Brain microvascular endothelial cell (primary cell): ENCODE measurements at places on chromosomes 13 and 19.
A peak's percentile ranks its signal among the peaks of the same experiment; 100 is the strongest.

GRCh38 chr13:48125794-48126228 lies 30.9 kb upstream of the MED4 start:
- DNase-seq: no peak

GRCh38 chr13:36163809-36164308 lies 32.7 kb upstream of the DCLK1 start:
- peak; percentile 95 for DNase-seq

DNA sequence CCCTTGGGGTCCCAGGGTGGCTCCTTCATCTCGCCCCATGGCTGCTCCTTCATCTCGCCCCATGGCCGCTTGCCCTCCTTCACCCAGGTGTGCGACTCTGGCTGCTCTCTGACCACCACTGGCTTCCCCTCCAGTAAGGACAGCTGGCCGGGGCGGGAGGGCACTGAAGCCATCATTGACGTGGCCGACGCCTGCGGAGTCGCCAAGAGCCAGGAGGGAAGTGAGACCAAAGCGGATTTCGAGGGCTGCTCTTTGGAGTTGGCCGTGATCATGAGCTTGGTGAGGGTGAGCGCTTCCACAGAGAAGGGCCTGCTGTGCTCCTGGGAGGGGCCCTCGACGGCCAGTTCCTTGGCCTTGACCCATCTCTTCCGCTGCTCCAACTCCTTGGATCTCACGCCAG lies 4.0 kb upstream of the COX6B2 start:
- DNase-seq: no peak

DNA sequence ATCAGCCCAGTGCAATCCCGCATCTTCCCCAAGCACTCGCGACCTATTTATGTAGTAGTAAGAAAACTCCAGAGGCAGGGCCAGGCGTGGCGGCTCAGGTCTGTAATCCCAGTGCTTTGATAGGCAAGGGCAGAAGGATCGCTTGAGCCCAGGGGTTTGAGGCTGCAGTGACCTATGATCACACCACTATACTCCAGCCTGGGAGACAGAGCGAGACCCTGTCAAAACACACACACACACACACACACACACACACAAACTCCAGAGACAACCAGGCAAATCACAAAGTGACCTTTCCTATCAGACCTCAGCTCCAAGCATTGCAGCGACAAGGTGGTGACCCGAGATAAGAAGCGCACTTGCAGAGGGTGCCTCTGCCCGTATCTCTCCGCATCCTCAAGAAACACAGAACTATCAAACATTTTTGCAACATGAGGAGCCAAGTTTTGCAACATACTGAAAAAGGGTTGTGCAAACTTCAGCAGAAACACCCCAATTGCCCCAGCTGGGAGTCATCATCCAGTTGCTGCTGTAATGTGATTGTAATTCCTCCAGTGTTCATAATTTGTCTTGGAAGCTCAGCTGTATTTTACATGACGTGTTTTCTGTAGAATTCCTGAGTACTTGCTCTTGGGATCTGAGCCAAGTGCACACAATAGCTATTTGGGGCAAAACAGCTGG lies 8.7 kb upstream of the KLF2 start:
- peak; percentile 93 for DNase-seq

- no peak for DNase-seq
These were observed 4.2 kb downstream of the SLC7A9 start for GRCh38 chr19:32865326-32865725.

GRCh38 chr13:70043685-70044084 lies 63.9 kb upstream of the ATXN8OS start:
- no peak for DNase-seq

DNA sequence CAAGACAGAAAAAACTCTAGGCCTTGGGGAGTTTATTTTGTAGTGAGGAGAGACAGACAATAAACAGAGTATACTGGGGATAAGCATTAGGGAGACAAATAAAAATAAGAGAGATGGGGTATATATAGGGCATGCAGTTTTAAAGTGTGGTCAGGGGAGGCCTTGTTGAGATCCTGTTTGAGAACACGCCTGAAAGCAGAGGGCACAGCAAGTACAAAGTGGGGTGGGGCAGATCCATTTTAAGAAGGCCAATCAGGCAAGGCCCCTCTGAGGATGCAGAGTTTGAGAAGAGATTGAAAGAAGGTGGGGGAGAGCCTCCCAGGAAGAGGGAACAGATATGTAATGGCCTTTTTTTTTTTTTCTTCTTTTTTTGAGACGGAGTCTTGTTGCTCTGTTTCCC lies 2.1 kb downstream of the PPP2R1A start:
- no peak for DNase-seq

GRCh38 chr19:39542206-39542605 lies 2.2 kb upstream of the EID2 start:
- no peak for DNase-seq

- DNase-seq: peak; percentile 73
These were observed 5.7 kb upstream of the FOXO1 start for GRCh38 chr13:40671956-40672764.

DNA sequence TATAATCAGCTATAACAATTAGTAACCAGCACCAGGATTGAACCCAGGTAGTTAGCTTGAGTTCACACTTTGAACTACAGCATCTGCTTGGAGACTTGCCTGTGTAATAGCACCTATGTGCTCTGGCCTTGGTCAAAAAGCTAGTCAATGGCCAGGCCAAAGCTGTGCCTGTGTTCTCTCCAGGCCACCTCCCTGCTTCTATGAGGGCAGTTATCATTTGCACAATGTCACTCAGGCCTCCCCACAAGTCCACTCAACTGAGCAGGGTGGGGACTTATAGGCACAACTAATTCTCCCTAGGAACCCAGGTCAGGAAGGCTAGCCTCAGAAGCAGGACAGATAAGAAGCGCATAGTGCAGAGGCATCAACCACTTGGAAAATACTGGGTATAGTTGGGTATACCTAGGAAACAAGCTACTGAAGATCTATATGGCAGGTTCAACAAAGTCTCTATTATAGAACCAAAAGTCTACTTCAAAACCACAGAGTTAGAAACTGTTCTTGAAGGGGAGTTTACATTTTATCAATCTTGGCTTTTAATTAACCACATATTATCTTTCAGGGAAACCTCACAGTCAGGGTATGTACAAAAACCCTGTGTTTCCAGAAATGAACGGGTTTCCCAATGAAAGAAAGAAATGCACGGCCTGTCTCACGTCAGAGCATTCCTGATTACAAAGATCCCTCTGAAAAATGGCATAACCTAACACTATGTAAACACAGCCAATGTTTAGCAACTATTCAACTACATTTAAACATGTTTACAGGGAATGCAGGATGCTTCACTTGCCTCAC lies 140.9 kb downstream of the ABCC4 start:
- DNase-seq: no peak

DNA sequence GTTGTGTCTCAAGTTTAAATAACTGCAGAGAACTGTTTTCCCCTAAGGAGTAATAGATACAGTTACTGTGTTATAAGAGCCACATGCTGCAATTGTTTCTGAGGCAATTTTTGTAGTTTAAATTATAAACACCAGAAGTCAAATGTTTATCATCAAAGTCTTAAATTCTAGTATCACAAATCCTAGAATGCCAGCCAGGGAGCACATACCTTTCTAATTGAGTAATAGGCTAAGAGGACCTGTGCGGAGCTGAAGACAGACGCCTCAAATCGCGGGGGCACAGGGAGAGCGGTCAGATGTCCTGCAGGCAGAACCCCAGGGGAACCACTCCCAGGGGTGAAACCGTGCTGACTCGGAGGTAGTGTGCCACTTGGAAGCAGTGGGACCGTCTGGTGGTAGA lies 65.2 kb upstream of the TNFRSF19 start:
- DNase-seq: peak; percentile 65

- no peak for DNase-seq
These were observed 151.7 kb upstream of the TSHZ3 start for GRCh38 chr19:31500946-31501345.

DNA sequence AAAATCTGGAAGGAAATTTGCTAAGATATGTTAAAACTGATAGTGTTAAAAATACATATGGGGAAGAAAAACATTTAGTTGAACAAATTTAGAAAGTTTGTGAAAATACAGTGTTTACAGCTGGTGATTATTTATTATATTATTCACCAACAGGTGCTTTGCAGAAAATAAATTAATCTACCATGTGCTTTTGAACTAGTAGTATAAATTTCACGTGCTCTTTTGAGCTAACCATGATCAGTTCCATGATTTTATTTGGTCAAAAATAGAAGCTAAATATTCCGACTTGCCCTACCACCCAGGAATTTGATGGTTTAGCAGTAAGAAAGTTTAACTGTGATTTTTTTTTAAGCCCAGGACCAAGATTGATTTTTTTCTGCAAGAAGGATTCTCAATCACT lies 113.3 kb downstream of the SPRY2 start:
- no peak for DNase-seq

GRCh38 chr13:71876648-71877255 lies 9.7 kb upstream of the DACH1 start:
- DNase-seq: no peak

DNA sequence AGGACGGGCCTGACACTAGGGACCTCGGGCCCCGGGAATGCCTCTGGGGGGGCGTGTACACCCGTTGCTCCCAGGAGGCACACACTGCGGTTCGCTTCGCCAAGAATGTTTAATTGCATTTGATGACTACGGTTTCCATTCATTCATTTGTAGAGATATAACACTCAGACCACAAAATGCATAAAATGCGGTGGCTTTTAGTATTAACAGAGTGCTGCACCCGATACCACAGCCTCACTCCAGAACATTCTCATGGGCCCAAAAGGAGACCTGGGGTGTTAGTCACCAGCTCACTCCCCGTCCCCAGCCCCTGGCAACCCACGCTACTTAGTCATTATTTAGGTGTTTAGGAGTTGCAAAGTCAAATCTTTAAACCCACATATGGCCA lies 21.8 kb downstream of the HCN2 start:
- peak; percentile 98 for DNase-seq

DNA sequence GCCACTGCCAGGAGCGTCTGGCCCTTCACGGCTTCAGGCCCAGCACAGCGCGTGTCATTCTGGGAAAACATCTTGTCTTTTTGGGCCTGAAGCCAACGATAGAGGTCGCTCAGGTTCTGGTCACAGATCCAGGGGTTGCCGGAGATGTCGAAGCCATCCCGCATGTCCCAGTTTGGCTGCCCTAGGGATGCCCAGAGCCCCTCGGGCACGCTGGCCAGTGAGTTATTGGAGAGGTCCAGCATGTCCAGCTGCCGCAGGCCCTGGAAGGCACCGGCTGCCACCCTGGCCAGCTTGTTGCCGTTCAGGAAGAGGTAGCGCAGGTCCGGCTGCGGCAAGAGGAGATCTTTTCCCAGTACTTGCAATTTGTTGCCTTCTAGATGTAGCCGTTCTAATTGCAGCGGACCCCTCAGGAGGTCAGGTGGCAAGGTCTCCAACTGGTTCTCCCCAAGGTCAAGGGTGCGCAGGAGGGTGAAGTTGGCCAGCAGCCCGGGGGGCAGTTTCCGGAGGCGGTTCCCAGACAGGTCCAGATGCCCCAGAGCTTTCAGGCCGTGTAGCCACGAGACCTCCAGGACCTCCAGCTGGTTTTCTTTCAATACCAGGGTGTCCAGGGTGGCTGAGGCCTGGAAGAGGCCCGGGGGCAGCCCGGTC lies 1.8 kb downstream of the LRG1 start:
- DNase-seq: no peak

GRCh38 chr13:110546926-110547325 lies 14.6 kb downstream of the RAB20 start:
- peak; percentile 98 for DNase-seq

DNA sequence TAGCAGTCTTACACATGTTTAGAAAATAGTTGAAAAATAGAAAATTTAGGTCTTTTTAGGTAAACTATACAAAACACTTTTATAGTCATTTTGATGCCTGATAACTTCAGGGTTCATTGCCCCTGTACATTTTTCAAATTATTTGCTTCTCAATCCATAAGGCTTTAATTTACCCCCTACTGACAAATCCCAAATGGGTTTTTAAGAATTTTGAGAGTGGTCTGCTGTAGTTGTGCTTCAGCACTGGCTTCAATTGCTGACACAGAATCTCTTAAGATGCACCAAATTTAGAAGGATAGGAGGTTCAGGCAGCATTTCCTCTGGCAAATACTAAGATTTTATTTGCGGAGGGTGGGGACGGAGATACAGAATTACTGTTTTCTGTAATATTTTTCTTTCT lies 89.4 kb downstream of the PCCA start:
- DNase-seq: no peak

DNA sequence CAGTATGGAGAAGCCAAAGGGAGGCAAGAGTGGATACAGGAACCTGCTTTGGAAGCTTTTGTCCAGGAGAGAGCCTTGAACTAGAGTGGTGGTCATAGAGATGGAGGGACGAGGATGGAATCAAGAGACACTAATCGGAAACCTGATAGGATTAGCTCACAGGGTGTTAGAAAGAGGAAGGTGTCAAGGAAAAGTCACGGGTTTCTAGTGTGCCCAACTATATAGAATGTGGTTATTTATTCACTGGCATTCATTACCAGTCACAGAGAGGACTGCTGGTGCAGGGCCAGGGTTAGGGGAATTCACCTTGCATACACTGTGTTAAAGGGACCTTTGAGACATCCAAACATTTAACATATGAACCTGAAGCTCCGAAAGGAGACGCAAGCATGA lies 43.4 kb upstream of the URAD start:
- DNase-seq: no peak

DNA sequence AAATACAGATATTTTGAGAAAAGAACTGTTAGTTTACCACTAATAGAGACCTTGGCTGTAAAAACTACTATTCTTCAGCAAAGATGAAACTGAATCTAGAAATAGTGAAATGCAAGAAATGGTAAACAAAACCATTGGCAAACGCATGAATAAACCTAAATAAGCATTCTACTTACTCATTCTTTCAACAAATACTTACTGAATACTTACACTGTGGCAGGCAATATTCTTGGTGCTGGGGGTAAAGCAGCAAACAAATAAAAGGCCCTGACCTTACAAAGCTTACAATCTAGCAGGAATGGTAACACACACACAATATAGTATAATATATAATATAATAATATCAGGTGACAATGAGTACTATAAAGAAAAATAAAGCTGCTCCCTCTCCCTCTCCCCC lies 38.7 kb downstream of the KATNAL1 start:
- DNase-seq: no peak

- DNase-seq: no peak
These were observed 11.6 kb downstream of the MAP2K2 start for GRCh38 chr19:4112367-4112766.

- no peak for DNase-seq
These were observed 1.8 kb upstream of the SLC27A1 start for GRCh38 chr19:17468302-17469091.

DNA sequence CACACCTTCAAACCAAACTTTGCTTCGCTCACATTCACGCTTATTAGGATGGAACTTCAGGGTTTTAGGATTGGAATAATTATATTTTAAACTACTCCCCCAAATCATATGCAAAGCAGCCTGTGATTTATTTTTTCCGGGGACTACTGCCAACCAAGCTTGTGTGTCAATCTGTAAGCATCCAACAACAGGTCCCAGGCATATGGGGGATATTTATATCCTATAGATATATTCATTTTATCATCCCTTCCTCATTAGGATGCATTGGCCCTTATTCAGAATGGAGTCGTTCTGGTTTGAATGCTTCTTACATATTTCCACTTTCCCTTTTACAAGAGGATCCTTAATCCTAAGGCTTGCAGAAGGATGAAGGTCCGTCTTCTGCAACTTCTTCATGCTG lies 8.8 kb upstream of the C19orf84 start:
- DNase-seq: no peak
